ENCODE measurements at places on chromosomes 7 and 10.
A peak's percentile ranks its signal among the peaks of the same experiment; 100 is the strongest.

- no peak for DNase-seq
These were observed 328.6 kb upstream of the HGF start for GRCh38 chr7:82098414-82098813.

DNA sequence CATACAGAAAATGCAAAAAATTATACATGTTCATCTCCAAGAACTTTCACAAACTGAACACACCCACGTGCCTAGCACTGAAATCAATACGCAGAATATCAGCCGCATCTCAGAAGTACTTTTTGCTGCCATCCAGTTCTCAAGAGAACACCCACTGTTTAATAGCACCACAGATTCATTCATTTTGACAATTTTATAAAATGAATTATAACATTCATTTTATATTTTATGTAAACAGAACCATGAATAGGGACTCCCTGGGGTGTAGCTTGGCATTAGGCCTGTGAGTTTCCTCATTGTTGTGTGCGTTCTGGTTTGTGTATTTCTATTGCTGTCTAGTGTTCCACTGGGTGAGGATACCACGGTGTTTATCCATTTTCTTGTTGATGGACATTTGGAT is 77.3 kb upstream of the PIP4K2A start:
- DNase-seq, result no peak

GRCh38 chr7:141201145-141201885 is 127.5 kb downstream of the TMEM178B start:
- DNase-seq, result no peak

- peak; percentile 67 for DNase-seq
These were observed 14.4 kb upstream of the RBM20 start for GRCh38 chr10:110629680-110630191.

DNA sequence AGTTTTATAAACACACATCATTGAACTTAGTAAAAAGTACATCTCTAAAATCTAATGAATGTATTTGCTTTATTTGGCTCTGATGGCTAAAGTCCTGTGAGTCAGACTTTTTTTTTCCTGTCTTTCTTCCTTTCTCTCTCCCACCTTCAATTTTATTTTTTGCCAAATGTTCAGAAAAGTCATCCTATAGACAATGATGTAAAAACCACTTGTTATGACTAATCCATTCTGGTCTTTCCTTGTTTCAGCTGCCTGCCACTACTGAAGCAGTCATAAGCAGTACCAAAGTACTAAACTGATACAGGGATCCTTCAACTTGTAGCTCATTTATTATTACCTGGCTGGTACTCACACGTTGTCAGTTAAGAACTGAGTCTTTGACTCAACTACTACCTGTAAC is 23.9 kb downstream of the HECTD2 start:
- DNase-seq, result no peak

DNA sequence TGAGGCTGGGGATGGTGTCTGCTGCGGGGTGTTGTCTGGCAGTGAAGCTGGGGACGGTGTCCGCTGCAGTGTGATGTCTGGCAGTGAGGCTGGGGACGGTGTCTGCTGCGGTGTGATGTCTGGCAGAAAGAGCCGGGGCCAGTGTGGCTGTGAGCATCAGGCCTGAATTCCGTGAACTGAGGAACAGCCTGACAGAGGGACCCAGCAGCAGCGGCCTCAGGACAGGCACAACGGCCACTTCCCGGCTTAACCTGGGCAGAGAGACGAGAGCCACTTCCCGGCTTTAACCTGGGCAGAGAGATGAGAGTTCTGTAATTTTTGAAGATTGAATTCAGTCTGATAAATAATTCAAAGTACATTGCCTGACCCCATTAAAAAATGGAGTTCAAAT is 321.2 kb downstream of the PTPRN2 start:
- no peak for DNase-seq

DNA sequence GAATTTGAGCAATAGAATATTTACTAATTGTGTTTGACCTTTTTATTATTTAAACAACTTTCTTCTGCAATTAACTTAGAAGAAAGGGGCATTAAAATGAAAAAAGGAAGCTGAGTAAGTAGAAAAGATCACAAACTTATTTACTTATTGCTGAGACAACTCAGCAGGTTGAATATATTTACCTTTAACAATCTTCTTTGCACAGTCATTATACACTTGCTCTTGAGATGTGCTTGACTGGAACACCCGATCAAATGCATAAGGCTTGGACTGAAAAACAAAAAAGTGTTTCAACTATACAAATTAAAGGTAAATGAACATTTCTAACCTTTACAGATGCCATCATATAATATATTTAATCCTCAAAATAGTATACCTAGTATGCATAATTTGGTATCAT is 7.9 kb downstream of the KIF5B start:
- no peak for DNase-seq

DNA sequence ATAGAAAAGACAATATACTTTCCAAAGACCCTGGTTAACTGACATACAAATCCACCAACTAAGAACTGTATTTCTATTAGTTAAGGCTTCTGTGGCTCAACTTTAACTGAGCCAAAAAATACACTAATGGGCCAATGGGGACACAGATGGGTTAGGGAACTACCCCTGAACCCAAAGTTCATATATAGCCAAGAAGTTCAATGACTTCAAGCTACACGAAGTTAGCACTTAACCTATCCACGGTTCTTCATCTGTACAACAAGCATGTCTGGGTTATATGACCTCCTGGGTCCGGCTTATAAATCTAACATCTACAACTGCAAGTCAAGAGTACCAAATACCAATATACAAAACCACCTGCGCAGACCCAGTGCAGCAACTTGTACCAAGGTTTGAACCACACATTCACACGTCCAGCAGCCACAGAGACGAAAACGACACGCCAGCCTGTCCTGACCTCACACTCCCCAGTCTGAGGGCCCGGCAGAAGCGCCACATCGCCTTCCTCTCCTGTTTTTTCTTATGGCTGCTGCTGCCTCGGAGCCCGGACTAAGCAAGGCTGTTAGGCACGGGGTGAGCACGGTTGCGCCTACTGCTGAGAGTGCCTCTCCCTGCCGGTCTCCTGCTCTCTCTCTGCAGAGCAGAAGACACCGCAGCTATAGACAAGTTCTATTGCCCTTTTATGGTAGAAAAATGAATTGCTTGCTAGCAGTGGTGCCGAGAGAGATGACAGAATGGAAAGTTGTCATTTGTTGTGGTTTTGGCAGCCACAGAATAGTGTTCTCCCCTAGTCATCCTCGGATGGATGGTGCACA is 86.3 kb downstream of the RNF216 start:
- DNase-seq, result peak; percentile 82

DNA sequence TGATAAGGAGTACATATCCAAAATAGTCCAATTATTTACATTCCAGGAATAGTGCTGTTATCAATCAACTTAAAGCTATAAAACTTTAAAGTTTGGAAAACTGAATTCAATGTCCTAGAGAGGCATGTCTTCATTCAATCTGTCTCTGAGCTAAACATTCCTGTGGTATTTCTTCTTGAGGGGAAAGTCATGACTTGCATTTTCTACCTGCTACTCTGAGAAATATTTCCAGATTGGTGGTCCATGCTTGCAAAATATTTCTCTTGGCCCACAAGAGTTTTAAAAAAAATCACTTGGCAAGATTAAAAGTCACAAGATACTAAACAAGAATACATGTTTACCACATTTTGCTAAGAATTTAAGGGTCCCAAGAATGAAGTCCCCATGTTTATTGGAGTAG is 63.6 kb upstream of the HGF start:
- peak; percentile 27 for DNase-seq

GRCh38 chr10:33067481-33067880 is 109.5 kb upstream of the ITGB1 start:
- DNase-seq, result no peak

DNA sequence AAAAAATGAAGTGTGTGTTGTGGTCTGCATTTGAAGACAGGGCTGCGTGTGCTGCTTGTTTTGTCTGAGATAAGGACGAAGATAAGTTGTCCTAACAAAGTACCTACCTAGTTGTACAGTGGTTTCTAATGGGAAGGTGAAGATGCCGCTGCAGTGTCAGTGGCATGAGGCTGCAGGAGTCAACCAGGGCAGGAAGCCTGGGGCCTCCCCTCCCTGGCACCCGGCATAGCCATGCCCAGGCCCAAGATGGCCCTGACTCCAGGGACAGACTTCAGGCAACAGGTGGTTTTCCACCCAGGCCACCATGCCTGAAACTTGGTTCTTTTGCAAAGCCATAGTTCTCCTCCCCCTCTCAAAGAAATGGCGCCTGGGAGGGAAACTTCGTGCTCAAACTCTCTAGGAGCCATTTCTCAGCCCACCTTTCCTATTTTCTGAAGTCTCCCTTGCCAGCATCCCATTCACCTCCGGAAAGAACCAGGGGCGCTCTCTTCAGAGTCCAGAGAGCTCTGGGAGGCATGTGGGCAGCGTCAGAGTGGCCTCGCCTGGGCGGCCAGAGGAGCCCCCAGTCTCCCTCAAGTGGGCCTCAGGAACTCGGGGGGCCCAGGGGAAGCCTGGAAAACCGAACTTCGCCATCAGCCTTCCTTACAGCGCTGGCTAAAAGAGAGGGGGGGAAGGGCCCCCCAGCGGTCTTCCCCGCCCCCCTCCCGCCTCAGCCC is 2.1 kb upstream of the KAT6B start:
- DNase-seq, result no peak

DNA sequence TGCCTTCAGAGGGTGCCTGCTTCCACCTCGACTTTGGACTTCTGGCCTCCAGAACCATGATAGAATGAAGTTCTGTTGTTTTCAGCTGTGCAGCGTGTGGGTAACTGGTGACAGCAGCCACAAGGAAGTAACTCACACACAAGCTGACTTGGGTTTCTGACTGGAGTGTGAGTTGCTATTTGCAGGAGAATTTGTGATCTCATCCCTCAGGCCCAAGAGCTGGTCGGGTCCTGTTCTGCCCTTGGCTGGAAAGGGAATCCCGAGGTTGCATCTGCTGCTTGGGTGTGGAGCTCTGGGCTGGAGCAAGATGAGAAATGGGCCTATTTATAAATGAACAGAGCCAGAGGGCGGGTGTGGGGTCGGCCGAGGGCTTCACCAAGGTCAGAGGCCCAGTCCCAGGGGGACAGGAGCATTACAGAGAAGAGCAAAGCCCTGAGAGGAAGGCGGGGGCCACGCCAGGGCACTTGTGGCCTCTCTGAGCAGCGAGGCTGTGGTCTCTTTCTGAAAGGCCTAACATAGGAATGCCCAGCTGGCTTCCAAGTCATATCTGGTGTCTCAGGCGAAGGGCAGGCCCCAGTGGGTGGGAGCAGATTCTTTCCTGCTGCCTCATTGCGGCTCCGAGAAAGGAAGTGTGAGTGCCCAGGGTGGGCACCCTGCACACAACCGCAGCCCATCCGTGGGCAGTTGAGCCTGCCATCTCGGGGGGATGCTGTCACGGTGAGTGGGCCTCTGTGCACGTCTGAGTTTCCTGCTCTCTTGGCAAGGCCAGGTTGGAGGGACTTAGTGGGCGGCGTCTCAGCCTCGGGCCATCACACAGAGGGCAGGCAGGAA is 26.5 kb upstream of the C10orf71 start:
- no peak for DNase-seq

DNA sequence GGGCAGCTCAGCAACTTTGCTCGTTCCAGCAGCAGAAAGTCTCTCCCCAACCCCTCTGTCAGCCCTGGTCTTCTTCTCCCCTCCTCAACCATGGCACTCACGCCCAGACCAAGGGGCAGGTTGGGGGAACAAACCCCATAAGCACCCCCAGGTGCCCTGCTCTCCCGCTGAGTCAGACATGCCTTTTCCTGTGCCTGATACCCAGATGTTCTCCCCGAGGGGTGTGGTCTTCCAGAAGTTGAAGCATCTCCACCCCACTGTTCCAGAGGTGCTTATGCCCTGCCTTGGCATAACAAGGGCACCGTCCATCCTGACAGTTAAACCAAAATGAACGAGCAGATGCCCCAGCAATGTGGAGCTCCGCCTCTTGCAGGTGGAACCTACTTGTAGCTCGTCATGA is 67.1 kb downstream of the C10orf143 start:
- no peak for DNase-seq

- no peak for DNase-seq
These were observed 165.9 kb downstream of the DNAJB6 start for GRCh38 chr7:157502701-157503111.

DNA sequence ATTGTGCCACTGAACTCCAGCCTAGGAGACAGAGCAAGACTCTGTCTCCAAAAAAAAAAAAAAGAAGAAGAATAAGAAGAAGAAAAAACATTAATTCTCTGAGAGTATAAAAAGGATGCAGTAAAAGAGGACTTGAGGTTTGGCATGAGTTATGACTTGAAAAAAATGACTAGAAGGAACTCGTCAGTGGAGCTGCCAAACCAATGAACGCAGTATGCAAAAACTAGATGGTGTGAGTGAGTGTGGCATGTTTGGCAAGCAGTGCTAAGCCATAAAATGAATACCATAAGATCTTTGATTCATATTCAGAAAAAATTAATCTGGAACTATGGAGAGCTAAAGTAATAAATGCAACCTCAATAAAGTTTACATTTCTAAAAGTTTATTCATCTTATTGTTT is 68.6 kb upstream of the MEOX2 start:
- DNase-seq, result peak; percentile 74

DNA sequence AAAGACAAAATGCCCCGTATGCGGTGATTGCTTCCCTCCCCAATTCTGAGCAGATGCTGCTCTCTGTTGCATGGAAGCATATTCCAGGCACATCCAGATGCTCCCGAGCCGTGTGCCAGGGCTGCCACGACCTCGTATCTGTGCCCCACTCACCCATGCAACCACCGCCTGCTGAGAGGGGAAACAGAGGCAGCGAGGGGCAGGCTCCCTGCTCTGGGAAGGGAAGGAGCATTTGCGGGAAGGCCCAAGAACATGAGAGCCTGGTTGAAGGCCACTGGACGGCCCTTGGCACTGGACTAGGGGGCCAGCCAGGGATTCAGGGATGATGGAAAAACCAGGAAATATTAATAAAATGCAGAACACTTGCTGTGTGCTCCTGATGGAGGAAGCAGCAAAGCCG is 89.4 kb downstream of the CTBP2 start:
- no peak for DNase-seq

- DNase-seq, result peak; percentile 39
These were observed 53.5 kb downstream of the AOAH start for GRCh38 chr7:36670585-36671431.

DNA sequence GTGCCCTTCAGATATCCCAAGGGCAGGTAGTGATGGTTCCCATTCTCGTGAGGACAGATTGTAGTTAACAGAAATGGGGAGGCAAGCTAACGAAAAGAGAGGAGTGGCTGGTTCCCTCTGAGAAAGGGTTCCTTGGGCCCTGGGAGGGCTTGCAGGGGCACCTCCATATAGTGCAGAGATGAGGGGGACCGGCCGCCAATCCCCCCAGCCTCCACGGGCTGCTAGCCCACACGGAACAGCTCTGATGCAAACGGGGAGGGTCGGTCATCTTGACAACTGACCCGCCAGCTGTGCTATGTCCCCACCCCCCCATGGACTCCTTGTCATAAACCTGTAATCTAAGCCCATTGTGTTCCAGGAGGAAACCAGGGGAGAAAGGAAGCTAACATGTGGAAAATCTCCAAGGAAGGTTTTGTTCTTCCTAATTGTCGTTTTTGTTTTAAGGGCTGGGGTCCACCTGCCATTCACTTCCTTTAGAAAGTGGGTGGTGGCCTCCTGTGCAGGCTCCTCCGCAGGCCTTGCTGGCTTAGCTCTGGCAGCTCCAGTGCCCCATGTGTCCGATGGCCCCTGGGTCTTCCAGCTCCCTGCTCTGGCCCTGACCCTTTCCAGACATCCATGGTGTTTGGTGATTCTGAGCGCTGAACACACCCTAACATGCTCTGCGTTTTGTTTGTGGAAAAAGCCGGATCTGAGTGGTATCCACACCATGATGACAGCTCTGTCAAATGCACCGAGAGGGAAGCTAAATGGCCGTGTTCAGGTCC is 15.9 kb downstream of the ADCY1 start:
- no peak for DNase-seq

GRCh38 chr7:116315803-116316202 is 105.5 kb downstream of the TES start:
- no peak for DNase-seq

Measured in astrocyte of the cerebellum (primary cell).